ENCODE measurements at places on chromosomes 5 and 9.

DNA sequence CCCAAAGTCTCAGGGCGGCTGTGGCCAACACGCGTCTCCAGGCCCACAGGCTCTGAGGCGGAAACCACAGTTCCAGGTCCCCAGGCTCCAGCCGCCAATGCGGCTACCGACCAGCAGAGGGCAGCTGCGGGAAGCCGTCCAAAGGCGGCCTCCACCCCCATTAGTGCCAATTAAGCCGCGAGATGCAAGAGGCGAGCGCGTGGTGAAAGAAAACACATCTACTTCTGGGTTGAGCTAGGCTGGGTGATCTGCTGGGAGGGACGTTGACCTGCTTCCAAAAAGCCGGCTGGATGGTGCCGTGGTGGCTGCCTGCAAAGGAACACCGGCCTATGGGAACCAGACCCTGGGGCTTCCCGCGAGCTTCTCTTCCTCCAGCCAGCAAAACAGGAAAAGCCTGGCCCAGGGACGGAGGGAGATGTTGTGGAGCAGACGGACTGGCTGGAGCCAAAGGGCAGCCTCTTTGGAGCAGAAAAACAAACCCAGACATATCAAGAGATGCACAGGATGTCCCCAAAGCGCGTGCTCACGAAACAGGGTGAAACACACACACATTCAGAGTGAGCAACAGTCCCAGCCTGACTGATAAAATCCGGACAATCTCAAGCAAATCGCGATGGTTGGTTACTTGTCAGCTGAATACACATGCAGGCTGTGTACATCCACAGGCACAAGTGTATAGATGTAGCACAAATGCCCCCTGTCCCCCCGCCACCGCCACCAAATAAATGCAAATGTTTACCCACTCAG lies 187.1 kb upstream of the BRINP1 start:
- peak; percentile 85 for DNase-seq

DNA sequence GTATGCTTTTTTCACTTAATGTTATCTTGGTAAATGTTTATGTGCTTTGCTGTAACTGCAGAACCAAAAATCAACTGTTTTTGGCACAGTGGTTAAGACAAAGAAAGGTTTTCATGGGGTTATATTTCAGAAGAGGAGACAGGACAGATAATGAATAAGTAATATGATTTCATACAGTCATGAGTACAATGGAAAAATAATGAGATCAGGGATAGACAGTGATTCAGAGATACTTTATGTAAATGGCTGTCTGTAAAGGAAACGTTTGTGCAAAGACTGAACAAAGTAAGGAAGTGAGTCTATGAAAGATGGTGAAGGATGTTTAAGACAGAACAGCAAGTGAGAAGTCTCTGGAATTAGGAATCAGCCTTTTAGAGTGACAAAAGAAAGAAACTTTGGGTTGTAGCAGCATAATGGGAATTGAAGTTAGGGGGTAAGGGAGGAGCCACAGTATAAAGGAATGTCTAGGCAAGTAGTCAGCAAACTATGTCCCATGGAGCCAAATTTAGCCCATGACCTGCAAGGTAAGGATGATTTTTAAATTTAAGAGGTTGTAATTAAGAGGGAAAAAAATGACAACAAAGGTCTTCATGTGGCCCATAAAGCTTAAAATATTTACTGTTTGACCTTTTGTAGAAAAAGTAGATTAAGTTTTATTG lies 55.0 kb downstream of the TNPO1 start:
- no peak for DNase-seq

GRCh38 chr9:84742261-84742660 lies 72.7 kb downstream of the NTRK2 start:
- DNase-seq, result no peak

- DNase-seq, result no peak
These were observed 43.7 kb upstream of the GABRA1 start for GRCh38 chr5:161804263-161804662.

- no peak for DNase-seq
These were observed 135.2 kb downstream of the COL23A1 start for GRCh38 chr5:178454821-178455479.

DNA sequence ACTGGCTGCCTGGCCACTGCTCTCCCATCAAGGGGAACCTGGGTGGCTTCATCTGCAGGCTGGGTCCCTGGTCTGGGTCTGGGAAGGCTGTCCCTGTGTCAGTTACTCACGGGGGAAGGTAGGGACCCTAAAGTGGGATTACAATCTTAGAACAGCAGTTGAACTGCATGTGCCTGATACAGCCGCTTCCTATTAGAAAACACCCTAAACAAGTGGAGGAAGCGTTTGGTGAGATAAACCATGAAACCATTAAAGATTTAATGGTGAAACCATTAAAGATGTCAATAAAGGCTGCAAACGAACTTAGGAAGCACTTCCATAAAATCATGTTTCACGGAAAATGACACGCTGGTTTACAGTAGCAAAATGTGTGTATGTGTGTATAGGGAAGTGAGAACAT lies 2.5 kb upstream of the GFI1B start:
- DNase-seq, result no peak

Data from COR-L47 (cell line).